Activated gamma-delta T cell treated with anti-CD3 and anti-CD28 coated beads, Interleukin-2, amount 50 U/mL, for 16 hours (primary cell): ENCODE measurements at places on chromosomes 12 and 14.

DNA sequence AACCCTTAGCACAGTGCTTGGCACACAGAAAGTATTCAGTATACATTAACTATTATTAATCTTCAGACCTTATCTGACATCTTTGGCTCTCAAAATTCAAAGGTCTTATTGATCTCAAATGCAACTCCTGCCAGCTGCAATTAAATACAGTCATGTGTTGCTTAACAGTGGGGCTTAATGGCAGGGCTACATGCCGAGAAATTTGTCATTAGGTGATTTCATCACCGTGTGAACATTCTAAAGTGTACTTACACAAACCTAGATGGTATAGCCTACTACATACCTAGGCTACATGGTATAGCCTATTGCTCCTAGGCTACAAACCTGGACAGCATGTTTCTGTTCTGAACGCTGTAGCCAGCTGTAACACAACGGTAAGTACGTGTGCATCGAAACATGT, 156.3 kb upstream of the TMCC3 start:
- DNase-seq = no peak

DNA sequence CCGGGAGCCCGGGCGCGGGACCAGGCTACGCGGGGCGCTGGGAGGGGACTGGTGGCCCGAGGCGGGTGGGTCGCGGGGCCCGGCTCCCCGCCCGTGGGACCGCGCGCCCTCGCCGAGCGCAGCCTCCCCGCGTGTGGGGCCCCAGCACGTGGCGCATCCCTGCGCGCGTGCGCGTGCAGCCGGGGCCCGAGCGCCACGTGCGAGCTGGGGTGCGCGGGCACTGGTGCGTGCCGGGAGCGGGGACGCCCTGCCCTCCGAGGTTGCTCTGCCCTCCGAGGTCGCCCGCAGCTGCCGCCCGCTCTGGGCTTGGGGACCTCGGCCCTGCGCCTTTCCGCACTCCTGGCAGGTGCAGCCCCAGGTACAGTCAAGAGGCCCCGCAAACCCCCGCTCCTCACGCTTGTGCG, 365 bp upstream of the CCDC88C start:
- DNase-seq = no peak

DNA sequence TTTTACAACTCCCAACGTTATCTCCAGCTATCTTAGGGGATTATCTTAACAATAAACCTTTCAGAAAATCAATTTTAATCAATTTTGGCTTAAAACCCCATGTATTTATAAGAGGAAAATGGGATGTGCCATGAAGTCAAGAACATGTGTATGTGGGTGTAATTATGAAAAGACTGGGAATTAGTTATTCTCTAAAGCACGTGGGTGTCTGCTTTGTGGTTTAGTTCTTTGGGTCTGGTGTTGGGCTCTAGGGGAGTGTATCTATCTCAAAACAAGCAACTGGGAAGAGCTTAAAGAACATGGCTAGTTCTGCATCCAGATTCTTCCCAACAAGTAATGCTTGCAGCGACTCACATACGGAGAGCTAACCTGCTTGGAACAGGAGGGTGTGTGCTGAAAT, 40.1 kb upstream of the MAX start:
- no peak for DNase-seq

DNA sequence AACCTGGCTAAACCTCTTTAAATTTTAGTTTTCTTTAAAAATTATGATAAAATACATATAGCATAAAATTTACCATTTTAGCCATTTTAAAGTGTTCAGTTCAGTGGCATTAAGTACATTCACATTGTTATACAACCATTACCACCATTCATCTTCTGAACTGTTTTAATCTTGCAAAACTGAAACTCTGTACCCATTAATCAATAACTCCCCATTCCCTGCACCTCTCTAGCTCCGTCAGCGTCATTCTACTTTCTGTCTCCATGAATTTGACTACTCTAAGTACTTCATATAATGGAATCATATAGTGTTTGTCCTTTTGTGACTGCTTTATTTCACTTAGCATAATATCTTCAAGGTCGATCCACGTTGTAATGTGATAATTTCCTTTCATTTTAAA, 75.8 kb upstream of the DDHD1 start:
- DNase-seq = no peak

GRCh38 chr12:13452955-13453570, 256.5 kb downstream of the EMP1 start:
- DNase-seq = no peak

GRCh38 chr14:66240105-66240504, 246.1 kb upstream of the CCDC196 start:
- no peak for DNase-seq

- no peak for DNase-seq
These were observed 5.1 kb downstream of the LMBR1L start for GRCh38 chr12:49105504-49106084.

GRCh38 chr14:71594821-71595220, 337.4 kb upstream of the RGS6 start:
- no peak for DNase-seq

- no peak for DNase-seq
These were observed 31.7 kb upstream of the A2M start for GRCh38 chr12:9147461-9147860.

GRCh38 chr14:68784226-68784910, 8.5 kb downstream of the ZFP36L1 start:
- DNase-seq = no peak

DNA sequence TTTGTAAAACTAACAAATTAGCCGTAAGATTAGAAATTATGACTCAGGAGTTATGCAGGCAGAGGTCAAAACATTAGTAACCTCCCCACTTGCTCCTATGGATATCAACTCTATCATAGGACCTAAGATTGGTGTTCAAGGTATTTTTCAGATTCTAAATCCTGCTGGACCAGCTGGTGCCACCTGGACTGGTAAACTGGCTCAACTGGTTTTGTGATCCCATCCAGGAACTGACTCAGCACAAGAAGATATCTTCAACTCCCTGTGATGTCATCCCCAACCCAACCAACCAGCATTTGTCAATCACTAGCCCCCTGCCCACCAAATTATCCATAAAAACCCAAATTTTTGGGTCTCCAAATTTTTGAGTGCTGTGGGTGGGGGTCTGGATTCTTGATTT, 98.1 kb upstream of the OR4E1 start:
- no peak for DNase-seq

DNA sequence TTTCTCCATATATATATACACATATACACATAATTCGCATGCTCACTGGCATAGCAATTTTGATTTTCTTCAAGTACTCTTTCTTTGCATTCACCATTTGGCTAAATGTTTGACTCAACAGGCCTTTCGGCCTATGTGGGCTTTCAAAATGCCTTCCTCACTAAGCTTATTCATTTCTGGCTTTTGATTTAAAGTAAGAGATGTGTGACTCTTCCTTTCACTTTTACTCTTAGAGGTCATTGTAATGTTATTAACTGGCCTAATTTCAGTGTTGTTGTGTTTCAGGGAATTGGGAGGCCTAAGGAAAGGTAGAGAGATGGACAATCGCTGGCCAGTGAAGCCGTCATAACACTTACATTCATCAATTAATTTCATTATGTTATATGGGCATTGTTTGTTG, 14.5 kb upstream of the KLRD1 start:
- no peak for DNase-seq

- DNase-seq = no peak
These were observed 489.3 kb downstream of the GALC start for GRCh38 chr14:87503711-87504110.

GRCh38 chr12:45887544-45887943, 102.8 kb downstream of the SCAF11 start:
- DNase-seq = no peak

- no peak for DNase-seq
These were observed 126.4 kb downstream of the DUSP6 start for GRCh38 chr12:89225808-89226411.

GRCh38 chr12:85182699-85183098, 97.3 kb upstream of the ALX1 start:
- DNase-seq = no peak

- DNase-seq = no peak
These were observed 102.8 kb upstream of the NUDT4 start for GRCh38 chr12:93274937-93275336.
